ENCODE measurements at places on chromosomes 12 and 14.

DNA sequence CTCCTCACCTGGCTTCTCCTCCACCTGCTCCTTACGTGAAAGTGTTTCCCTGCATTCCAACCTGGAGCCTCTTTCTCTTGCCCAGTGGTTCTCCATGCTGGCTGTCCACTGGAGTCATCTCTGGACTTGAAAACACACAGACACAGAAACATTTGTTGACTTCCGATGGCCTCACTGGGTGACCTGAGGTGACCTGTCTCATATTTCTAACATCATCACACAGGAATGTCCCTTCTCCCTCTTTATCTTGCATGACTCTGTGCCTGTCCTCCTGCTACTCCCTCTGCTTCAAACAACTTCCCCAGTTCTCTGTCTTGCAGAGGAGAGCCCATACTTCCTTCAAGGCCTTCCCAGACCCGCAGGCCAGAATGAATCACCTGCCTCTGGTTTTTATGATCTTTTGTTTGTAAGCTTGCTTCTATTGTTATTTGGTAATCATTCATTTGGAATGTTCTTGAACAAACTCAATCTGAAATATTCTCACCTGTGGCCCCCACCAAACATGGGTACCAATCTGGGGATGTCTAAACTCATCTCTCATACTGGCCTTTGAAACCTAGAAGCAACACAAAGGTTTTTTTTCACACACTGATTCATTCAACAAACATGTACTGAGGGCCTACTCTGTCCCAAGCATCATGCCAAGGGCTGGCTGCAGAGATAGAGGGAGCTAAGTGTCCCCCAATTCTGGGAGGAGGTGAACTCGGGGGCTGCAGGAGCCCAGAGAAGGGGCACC lies 9.7 kb upstream of the RIN3 start:
- DNase-seq, result peak; percentile 43

DNA sequence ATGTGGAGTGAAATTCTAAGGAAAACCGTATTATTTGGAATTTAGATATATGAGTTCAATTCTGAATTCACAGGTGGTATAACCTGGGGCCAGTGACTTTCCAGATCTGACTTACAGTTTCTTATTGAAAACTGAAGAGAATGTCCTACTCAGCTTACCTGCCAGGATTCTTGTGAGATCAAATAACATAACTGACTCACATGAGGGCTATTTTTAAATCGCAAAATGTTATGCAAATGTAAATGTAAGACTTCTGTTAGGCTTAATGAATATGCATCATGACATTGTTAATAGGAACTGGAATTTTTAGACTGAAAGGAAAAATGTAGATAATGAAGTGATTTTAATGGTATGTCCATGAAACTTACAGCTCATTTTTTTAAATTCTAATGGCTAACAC lies 1142.1 kb downstream of the FLRT2 start:
- DNase-seq, result no peak

GRCh38 chr12:179885-180284 lies 34.1 kb downstream of the SLC6A12 start:
- no peak for DNase-seq

- DNase-seq, result no peak
Observed at GRCh38 chr14:99432485-99432884, 48.2 kb downstream of the SETD3 start.

DNA sequence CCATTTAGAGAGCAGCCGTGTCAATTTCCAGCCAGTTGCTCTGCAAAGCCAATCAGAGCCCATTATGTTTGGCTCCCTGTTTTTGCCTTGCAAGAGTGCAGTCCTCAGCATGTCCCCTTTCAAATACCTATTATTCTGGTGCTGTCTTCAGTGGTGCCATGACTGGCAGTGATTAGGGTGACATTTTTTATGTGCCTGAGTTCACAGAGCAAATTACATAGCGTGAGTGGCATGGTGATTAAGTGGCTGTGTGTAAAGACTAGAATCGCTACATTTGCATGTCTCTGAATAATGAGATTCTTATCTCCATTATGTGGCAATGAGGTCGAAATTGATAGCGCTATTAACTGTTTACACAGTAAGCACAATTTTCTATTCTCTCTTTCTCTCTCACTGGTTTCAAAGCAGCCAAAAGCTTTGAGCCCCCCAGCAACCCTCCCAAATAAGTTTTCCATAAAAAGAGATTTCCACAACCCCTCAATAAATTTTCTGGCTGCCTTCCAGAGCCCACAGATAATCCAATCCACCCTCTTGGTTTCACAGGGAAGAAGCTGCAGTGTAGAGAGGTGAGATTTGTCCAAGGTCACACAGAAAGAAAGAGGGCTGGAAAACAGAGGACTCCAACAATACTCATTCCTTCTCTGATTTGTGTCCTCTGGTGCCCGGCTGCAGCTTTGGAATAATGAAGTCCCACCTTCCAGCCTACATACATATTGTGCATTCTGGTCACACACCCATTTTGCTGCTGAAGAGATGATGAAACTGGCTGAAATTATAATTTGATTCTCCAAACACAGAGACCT lies 58.8 kb upstream of the NUDT4 start:
- DNase-seq, result no peak

DNA sequence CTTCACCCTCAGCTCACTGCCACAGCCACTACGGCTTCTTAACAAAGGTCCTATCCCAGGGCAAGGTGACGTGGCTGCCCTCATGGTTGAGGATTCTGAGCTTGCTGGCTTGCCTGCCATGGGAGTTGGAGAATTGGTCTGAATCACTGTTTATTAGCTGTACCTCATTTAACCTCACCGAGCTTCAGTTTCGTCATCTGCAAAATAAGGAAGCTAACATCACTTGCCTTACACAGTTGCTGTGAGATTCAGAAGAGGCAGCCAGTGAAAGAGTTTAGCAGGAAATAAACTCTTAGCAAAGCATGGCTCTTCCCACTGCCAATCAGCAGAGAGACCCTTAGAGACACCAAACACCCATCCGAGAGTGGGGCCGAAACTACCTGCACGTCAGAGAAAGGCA lies 90.1 kb upstream of the KCNA1 start:
- no peak for DNase-seq

- no peak for DNase-seq
Observed at GRCh38 chr12:130719263-130719859, 3.3 kb upstream of the RIMBP2 start.

DNA sequence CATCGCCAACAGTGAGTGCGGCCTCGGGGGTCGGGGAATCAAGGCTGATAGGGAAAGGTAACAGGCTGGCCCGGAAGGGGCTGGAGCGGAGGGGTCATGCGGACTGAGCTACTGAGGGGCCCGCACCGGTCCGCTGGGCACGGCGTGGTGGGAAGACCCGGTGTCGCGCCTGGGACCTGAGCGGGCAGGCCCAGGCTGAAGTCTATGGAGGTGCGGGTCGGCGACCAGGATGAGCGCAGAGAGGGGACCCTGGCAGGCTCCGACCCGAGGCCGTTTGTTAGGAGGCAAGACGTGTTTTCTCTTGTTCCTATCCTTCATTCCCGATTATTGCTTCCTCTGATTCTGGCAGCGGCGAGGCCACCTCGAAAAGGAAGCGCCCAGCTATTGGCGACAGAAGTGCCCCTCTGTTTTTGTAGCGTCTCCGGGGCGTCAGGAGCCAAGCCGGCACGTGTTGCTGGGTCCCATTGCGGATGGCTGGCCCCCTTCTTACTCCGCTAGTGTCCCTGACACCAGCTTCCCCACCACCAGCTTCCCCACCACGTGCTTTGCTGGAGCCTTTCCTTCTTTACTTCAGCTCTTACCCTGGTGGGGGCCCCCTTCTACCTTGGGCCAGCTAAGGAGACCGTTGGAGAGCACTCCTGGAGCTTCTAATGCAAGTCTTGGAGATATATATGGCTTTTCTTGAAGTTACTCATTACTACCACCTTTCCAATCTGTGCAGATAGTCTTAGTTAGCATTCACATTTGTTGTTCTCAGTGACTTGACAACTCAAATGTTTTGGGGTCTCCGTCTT lies 653 bp downstream of the PA2G4 start:
- DNase-seq, result no peak

DNA sequence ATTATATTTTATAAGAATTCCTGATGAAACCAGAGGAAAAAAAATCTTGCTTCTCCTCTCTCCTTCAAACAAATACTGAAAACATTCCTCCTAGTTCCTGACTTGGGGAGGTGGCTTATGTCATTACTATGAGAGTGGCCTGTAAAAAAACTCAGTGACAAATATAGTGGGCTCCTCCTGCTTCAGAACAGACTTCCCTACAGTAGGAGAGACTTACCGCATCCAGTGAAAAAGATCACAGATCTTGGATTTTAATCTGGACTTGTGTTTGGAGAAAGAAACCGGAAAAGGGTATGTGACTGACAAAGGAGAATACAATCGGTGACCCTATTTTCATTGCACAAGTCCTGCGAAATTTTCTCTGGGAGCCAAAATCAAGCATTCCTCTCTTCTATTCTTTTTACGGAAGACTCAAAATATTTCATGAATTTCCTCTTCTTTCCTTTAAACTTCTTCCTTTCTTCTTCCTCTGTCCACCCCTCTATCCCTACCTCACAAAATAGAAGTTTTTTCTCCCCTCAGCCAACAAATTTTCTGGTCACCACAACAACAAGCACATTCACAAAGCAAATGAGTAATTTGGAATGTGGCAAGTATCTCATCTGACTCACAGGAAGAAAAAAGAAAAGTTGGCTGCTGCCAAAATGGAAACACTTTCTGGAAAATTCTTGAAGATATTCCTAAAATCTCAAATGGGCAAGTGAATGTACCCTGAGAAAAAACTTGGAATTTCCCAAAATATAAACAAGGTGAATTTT lies 185.1 kb upstream of the CDKN3 start:
- no peak for DNase-seq

GRCh38 chr14:105605464-105606304 lies 79.3 kb downstream of the TMEM121 start:
- peak; percentile 35 for DNase-seq

DNA sequence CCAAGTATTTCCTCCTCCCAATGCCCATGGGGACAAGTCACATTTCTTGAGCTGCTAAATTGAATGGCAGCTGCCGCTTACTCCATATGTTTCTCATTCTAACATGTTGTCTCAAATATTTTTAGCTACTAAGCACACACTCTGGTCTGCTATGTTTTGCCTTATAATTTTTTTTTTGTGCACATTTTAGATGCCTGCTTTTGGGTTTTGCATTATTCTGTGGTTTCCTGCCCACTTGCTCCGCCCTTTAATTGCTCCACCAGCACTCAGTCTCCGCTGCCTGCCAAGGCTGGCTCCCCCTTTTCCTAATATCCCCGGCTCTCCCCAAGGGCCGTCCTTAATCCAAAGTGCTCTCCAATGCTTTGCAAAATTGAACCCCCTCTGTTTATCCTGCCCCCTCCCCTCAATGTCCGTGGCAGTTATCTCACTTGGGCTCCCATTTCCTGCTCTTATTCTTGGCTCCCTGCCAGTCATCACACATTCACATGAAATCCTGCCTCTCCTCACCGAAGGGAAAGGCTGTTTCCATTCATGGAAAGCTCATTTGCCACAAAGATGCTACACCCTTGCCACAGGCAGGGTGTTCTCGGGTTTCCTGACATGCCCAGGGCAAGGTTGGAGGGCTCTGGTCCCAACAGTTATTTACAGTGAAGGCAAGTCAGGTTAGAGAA lies 79.4 kb downstream of the C12orf75 start:
- DNase-seq, result no peak

GRCh38 chr12:92229381-92229780 lies 83.7 kb upstream of the BTG1 start:
- DNase-seq, result no peak

DNA sequence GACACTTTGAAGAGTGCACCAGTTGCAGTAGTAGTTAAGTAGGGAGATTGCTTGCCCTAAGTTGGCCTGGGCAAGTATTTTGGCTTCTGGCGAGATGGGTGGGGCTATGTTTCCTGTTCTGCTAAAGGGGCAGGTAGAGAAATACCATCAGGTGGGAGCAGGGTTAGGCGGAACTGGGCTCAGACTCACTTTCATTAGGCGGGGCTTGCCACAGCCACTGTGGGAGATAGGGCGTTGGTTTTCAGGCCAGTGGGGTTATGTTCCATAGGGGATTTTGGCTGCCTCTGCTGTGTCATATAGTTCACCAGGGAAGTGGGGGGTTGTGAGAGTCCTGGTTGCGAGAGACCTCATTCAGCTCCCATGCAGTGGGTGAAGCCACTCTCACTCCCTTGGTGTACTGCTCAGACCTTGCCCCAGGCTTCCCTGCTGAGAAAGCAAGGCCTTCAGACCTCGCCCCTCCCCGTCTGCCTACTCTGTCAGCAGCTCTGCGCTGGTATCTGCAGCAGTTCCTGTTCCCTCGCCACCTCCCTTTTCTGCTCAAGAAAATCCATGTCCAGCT lies 43.3 kb downstream of the AEBP2 start:
- DNase-seq, result no peak

- DNase-seq, result no peak
Observed at GRCh38 chr14:34981743-34982420, 910 bp upstream of the SRP54 start.

GRCh38 chr14:52703225-52703624 lies 3.8 kb upstream of the PSMC6 start:
- DNase-seq, result no peak

DNA sequence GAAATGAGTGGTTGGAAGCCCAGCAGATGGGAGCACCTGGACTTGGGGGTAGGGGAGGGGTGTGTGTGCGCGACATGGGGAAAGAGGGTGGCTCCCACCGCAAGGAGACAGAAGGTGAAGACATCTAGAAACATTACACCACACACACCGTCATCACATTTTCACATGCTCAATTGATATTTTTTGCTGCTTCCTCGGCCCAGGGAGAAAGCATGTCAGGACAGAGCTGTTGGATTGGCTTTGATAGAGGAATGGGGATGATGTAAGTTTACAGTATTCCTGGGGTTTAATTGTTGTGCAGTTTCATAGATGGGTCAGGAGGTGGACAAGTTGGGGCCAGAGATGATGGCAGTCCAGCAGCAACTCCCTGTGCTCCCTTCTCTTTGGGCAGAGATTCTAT lies 9.2 kb downstream of the GABARAPL1 start:
- DNase-seq, result no peak

DNA sequence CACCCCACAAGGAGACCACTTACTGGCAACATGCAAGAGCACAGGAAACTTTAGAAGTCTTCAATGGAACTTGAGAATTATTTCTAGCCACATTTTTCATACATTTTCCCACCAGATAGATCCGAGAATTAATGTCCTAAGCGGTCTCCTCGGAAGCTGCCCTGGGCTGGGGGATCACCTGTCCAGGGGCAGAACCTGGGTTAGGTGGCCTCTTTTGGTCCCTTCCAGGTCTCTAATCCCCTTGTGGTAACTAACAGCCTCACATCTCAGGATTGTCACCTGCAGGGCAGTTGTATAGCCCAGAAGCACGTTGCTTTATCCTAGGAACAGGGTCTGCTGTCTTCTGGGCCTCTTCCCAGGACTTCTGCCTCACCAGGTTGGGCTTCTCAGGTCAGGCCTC lies 38.7 kb upstream of the PRMT8 start:
- no peak for DNase-seq

- DNase-seq, result no peak
Observed at GRCh38 chr14:23572524-23572828, 4.9 kb upstream of the AP1G2 start.

DNA sequence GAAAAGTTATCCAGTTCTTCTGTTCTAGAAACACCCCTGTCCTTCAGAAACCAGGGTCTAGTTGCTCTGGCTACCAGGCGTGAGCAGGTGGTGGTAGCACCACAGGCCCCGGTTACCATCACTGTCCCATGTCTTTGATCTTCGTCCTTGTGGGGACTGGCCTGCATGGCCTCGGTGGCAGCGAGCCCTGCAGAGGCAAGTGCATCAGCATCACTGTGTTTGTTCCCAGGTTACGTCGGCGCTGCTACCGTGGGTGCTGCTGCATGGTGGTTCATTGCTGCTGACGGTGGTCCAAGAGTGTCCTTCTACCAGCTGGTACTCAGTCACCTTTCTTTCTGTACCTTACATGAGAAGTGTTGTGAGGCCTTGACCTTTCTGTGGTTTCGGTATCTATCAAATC lies 58.9 kb downstream of the ANAPC7 start:
- DNase-seq, result no peak

- DNase-seq, result no peak
Observed at GRCh38 chr12:64877363-64878004, 53.0 kb downstream of the TBC1D30 start.

Data from left lobe of liver (tissue), 2 donors.